ENCODE measurements at places on chromosomes 4 and X. TPM values are rescaled to one million over a fixed set of nuclear protein-coding genes. Genes with fewer than 3 reads are reported as not detected.

DNA sequence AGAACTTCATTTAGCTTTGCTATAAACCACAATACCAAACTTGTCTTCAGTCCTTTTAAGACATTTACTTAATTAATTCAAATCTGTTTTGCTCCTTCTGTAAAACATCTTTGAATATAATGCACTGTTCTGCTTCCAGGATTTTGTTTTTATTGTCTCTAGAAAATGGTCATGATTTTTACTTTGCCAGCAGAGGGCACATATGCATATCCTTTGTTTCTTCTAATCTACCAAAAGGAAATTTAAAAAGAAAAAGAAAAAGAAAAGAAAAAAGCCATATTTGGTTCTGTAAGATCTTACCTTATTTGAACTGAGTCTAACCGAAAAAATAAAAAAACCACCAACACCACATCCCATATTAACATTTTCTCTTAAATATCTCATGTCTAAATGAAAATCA lies 101.9 kb upstream of the CCSER1 start:
- no peak for DNase-seq

The C1QTNF7 gene
- total RNA-seq, result not detected

GRCh38 chr4:184850018-184850417 lies 24.2 kb upstream of the ACSL1 start:
- no peak for DNase-seq

DNA sequence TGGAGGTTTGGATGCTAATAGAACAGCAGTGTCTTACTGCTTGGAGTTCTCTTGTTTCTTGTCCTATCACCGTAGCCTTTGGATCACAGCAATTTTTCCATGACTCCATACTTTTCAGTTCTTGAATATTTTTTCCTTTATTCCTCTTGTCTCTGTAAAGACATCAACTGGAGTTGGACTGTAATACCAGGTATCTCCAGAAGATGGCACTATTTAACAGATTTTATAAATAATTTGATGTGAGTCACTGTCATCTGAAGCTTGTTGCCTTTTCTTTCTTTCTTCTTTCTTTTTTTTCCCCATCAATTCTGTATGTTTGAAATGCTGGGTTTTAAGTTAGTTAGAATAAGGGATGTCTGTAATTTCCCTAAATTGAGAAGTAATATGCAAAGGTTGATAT lies 24.1 kb downstream of the HPRT1 start:
- DNase-seq, result no peak

The CT45A1 gene
- not detected for total RNA-seq

The TMEM33 gene
- 35.4 TPM for total RNA-seq

- peak; percentile 42 for DNase-seq
These were observed 866 bp upstream of the UVSSA start for GRCh38 chr4:1345903-1346780.

The MAGEA6 gene
- total RNA-seq, result not detected

GRCh38 chr4:1137850-1138249 lies 24.5 kb upstream of the RNF212 start:
- no peak for DNase-seq
